GM23338 (cell line): ENCODE measurements at places on chromosomes 7 and 10. TPM values are rescaled to one million over a fixed set of nuclear protein-coding genes. Genes with fewer than 3 reads are reported as not detected.

DNA sequence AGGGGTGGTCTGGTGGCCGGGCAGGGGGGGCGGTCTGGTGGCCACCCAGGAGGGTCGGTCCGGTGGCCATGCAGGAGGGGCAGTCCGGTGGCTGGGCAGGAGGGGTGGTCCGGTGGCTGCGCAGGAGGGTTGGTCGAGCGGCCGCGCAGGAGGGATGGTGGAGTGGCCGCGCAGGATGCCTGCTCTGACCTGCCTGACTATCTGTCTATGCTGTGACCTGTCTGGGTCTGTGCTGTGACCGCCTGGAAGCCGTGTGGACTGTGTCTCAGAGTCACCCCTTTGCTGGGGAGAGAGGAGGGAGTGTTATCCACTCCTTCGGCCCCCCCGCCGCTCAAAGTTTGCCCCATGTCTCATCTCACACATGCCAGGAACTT, 113.2 kb downstream of the ACTR3B start:
- no peaks in the 10 kb centered on the region for H3K4me1 ChIP-seq
- no peak for DNase-seq
- no peaks in the 10 kb centered on the region for H3K36me3 ChIP-seq
- H3K27me3 ChIP-seq: no peaks in the 10 kb centered on the region
- no peak overlapping the region for H3K27ac ChIP-seq

Gene FKBP9
- total RNA-seq: 13.0 and 15.8 TPM in 2 replicates

DNA sequence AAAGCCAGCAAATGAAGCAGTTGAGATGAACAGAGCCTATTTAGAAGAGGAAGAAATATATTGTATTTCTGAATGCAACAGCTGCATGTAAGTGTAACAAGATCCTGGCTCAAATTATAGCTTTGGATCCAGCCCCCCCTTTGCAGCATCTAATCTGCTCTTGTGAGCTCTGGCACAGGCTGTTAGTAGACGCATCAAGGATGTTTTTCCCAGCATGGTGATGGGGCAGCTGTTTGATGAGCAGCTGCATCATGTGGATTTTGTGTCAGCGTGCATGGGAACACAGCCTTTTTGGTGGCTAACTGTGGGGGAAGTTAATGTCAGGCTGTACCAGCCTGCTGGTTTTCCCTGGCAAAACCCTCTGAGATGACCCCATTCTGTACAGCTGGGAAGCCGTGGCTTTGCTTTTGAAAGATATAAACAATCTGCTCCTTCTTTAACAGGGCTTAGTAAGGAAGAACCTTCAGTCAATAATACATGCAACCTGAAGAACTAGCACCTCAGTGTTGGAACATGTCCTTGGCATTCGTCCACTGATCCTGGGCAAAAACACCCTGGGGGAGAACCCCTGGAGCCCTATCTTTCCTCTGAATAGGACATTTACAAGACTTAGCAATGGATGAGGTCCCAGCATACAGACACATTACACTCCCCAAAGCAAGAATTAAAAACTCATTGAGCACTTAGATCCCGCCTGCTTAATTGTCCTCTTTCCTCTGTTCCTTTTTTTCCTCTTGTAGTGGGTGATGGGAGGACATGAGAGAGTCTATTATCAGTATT, 70.6 kb downstream of the NPS start:
- H3K27me3 ChIP-seq: no peaks in the 10 kb centered on the region
- H3K4me3 ChIP-seq: no peak overlapping the region
- DNase-seq: no peak
- H3K36me3 ChIP-seq: no peaks in the 10 kb centered on the region
- peaks cover under 1% of the 10 kb centered on the region; the same call in 1 of the 2 replicates for H3K4me1 ChIP-seq

- H3K4me3 ChIP-seq: no peak overlapping the region
- H3K4me1 ChIP-seq: no peaks in the 10 kb centered on the region
- no peaks in the 10 kb centered on the region for H3K36me3 ChIP-seq
- H3K27ac ChIP-seq: no peak overlapping the region
- no peaks in the 10 kb centered on the region for H3K27me3 ChIP-seq
Observed at GRCh38 chr7:94127026-94127425, 122.9 kb upstream of the BET1 start.

Gene ZNF467
- 0.10 and 0.19 TPM in 2 replicates for total RNA-seq

GRCh38 chr7:115146148-115146547, 224.3 kb downstream of the MDFIC start:
- no peak overlapping the region for H3K4me3 ChIP-seq
- H3K4me1 ChIP-seq: peaks cover 6% of the 10 kb centered on the region; the same call in 1 of the 2 replicates
- H3K27ac ChIP-seq: no peak overlapping the region
- DNase-seq: no peak
- H3K36me3 ChIP-seq: no peaks in the 10 kb centered on the region
- H3K27me3 ChIP-seq: no peaks in the 10 kb centered on the region

Gene FAM13C
- total RNA-seq: 0.94 and 1.1 TPM in 2 replicates

DNA sequence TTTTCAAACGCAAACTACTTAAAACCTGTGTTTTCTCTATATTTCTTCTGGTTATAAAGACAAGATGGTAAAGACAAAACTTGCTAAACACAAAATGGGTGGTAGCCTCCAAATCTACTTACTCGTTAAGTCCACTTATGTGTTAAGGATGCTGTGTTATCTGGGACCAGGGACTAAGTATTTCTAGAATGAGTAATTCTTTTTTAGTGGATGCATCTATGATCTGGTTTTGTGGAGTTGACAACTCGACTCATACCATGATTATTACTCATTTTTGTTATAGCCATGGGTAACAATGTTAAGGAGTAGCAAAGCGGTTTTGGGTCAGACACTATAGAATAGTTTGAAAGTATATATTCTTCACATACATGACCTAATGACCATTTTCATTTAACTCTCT, 239.5 kb upstream of the FOXP2 start:
- H3K4me1 ChIP-seq: no peaks in the 10 kb centered on the region
- no peak overlapping the region for H3K27ac ChIP-seq
- H3K27me3 ChIP-seq: no peaks in the 10 kb centered on the region
- H3K4me3 ChIP-seq: no peak overlapping the region
- DNase-seq: no peak
- no peaks in the 10 kb centered on the region for H3K36me3 ChIP-seq

DNA sequence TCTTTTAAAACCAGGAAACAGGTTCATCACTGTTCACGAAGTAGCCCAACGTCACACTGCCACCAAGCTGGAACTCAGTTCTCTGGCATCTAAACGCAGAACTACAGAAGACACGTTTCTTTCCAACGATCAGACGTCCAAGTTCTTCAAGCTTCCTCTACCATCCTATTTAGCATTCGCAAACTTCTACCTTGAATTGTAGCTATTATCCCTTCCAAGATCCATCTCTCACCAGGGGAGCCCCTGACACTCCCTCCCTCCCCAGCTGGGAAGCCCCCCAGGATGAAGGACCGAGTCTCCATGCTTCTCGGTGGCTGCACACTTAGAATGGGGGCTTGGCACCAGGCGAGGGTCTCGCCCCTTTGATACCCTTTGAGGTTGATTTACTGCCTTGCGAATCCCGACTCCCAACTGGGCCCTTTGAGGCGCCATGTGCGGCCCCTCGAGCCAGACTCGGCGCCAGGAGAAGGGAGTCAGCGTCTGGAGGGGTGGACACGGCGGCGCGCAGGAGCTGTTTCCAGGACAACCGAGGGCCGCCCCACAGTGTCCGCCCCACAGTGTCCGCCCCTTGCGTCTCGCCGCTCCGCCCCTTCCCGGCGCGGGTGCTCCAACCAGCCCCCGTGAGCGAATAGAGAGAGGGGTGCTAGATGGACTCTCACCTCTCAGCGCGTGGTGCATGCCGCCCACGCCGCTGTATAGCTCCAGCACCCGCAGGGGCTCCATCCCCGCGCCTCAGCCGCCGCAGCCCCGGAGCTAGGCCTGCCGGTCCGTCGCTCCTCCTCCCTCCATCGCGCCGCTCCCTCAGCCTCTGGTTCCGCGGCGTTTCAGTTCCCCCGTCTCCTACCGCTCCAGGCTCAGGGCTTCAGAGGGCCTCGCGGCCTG, at the start of gene TRDMT1:
Gene TRDMT1, minus strand, starts transcription at position 761 of the 882 bp plus-strand sequence. Its CDS starts 38 bp downstream, at position 723.
- H3K36me3 ChIP-seq: no peaks in the 10 kb centered on the region
- H3K4me3 ChIP-seq: peak within 1 kb of the TSS; percentile 87
- peaks cover 43% of the 10 kb centered on the region for H3K4me1 ChIP-seq
- no peaks in the 10 kb centered on the region for H3K27me3 ChIP-seq
- DNase-seq: peak; percentile 93

- H3K4me1 ChIP-seq: peaks cover 2% of the 10 kb centered on the region; the same call in 1 of the 2 replicates
- no peak overlapping the region for H3K4me3 ChIP-seq
- no peaks in the 10 kb centered on the region for H3K36me3 ChIP-seq
- no peak overlapping the region for H3K27ac ChIP-seq
- H3K27me3 ChIP-seq: no peaks in the 10 kb centered on the region
Observed at GRCh38 chr7:18572154-18572553, 76.6 kb downstream of the HDAC9 start.

GRCh38 chr10:125284875-125285597, 124.7 kb upstream of the CTBP2 start:
- H3K4me3 ChIP-seq: no peak overlapping the region
- DNase-seq: peak; percentile 70
- no peaks in the 10 kb centered on the region for H3K27me3 ChIP-seq
- H3K36me3 ChIP-seq: no peaks in the 10 kb centered on the region
- H3K4me1 ChIP-seq: no peaks in the 10 kb centered on the region

- H3K27me3 ChIP-seq: no peaks in the 10 kb centered on the region
- no peak overlapping the region for H3K4me3 ChIP-seq
- no peaks in the 10 kb centered on the region for H3K4me1 ChIP-seq
- H3K36me3 ChIP-seq: no peaks in the 10 kb centered on the region
- no peak overlapping the region for H3K27ac ChIP-seq
Observed at GRCh38 chr10:65194126-65194525, 1672.9 kb downstream of the REEP3 start.

GRCh38 chr7:220151-220841, 27.9 kb downstream of the FAM20C start:
- no peak overlapping the region for H3K4me3 ChIP-seq
- H3K27ac ChIP-seq: 0 out of 2 replicates have a peak overlapping the region, but pooled peaks have one; percentile 19
- no peaks in the 10 kb centered on the region for H3K27me3 ChIP-seq
- DNase-seq: peak; percentile 81

DNA sequence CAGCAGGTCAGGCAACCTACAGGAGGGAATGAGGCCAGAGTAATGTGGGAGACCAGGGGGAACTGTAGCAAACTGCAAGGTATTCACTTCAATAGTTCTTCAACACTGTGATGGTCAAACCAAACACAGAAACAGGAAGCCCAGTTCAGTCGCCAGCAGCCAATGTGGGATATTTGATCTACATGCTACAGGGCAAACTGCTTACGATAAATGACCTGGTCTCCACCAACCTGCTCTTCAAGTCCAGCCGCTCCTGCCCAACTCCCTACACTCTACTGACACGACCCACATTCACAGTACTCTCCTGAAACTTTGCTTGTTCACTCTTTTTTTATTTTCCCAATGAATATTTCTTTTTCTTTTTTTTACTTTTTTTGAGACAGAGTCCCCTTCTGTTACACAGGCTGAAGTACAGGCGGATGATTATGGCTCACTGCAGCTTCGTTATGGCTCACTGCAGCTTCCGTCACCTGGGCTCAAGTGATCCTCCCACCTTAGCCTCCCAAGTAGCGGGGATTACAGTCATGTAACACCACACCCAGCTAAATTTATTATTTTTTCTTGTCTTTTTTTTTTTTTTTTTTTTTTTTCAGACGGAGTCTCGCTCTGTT, 42.1 kb downstream of the MDH2 start:
- H3K27ac ChIP-seq: no peak overlapping the region
- no peaks in the 10 kb centered on the region for H3K4me1 ChIP-seq

- H3K4me1 ChIP-seq: no peaks in the 10 kb centered on the region
- no peak overlapping the region for H3K4me3 ChIP-seq
- no peaks in the 10 kb centered on the region for H3K27me3 ChIP-seq
- DNase-seq: peak; percentile 83
- H3K36me3 ChIP-seq: no peaks in the 10 kb centered on the region
Observed at GRCh38 chr7:136086712-136087111, 109.6 kb upstream of the MTPN start.

GRCh38 chr7:41448104-41448503, 254.8 kb downstream of the INHBA start:
- H3K36me3 ChIP-seq: no peaks in the 10 kb centered on the region
- H3K4me1 ChIP-seq: peaks cover 11% of the 10 kb centered on the region
- no peak for DNase-seq
- H3K27me3 ChIP-seq: no peaks in the 10 kb centered on the region
- no peak overlapping the region for H3K4me3 ChIP-seq
- H3K27ac ChIP-seq: no peak overlapping the region

GRCh38 chr10:49508249-49508648, 30.7 kb downstream of the ERCC6 start:
- no peaks in the 10 kb centered on the region for H3K27me3 ChIP-seq
- H3K4me1 ChIP-seq: peaks cover 31% of the 10 kb centered on the region
- no peaks in the 10 kb centered on the region for H3K36me3 ChIP-seq
- no peak overlapping the region for H3K27ac ChIP-seq

DNA sequence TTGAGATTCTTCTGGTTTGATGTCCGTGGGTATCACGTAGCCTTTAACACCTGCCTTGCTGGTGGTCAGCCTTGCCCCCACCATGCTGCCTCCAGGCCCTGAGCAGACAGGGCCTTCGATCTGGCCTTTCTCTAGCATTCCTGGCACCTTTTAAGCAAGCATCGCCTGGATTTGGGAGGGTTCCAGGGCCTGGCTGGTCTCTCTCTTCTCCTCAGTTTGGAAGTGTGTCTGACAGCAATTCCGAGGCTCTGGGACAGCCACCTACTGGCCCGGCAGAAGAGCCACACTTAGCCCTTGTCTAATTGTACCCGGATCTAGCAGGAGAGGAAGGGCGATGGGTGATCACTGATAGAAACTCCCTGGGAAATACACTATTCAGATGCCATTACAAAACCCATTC, 441.3 kb upstream of the MKI67 start:
- H3K36me3 ChIP-seq: peaks cover under 1% of the 10 kb centered on the region; the same call in 1 of the 2 replicates
- H3K4me1 ChIP-seq: no peaks in the 10 kb centered on the region
- peak; percentile 30 for DNase-seq
- H3K27ac ChIP-seq: no peak overlapping the region

DNA sequence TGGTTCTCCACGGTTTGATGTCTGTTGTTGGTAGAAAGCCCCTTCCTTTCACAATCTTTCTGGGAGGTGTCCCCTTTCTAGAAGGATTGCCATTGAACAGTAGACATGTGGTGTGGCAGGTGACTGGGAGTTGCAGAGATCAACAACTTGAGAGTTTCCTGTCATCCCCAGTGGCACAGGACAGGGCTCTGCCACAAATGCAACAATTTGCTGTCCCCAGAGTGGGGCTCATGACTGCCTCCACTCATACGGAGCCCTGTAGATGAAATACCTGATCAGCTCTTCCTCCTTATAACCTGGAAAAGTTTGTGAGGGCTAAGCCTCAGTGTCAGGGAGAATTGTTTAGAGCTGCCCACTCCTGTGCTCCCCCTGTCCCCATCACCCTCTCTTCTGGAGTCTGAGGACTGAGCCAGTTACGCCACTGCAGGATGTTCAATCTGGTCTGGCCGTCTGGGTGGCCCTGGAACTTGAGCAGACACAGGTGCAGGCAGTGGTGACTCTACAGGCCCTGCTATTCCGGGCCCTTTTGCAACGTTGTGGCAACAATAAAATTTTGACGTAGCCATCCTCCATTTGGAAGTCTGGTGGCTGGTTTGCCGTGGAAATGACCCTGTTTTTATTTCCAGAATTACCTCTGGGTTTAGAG, 6.5 kb downstream of the DBNL start:
- H3K4me1 ChIP-seq: no peaks in the 10 kb centered on the region
- H3K4me3 ChIP-seq: no peak overlapping the region
- DNase-seq: no peak
- no peaks in the 10 kb centered on the region for H3K27me3 ChIP-seq
- H3K36me3 ChIP-seq: no peaks in the 10 kb centered on the region

GRCh38 chr10:30784897-30785605, 155.5 kb upstream of the LYZL2 start:
- H3K27me3 ChIP-seq: peaks cover 13% of the 10 kb centered on the region
- peak; percentile 94 for DNase-seq
- H3K4me3 ChIP-seq: peak overlapping the region; percentile 76
- no peaks in the 10 kb centered on the region; the same call in 1 of the 2 replicates for H3K36me3 ChIP-seq

Gene ABCB4
- total RNA-seq: 1.2 and 3.0 TPM in 2 replicates

- H3K27me3 ChIP-seq: no peaks in the 10 kb centered on the region
- peak; percentile 67 for DNase-seq
- H3K4me1 ChIP-seq: peaks cover 5% of the 10 kb centered on the region; the same call in 1 of the 2 replicates
- no peak overlapping the region for H3K27ac ChIP-seq
Observed at GRCh38 chr10:83371696-83372490, 767.4 kb upstream of the GHITM start.
